Eye (tissue), 1 donor: ENCODE measurements at places on chromosomes 5 and 9.

GRCh38 chr9:109597496-109597895 lies 99.4 kb upstream of the PTPN3 start:
- no peak for DNase-seq

GRCh38 chr5:96904054-96904931 lies 28.0 kb downstream of the ERAP2 start:
- DNase-seq, result no peak

- peak; percentile 82 for DNase-seq
Observed at GRCh38 chr5:79236362-79236969, 535 bp downstream of the JMY start.

- DNase-seq, result no peak
Observed at GRCh38 chr9:108760841-108761240, 94.9 kb downstream of the ACTL7B start.

DNA sequence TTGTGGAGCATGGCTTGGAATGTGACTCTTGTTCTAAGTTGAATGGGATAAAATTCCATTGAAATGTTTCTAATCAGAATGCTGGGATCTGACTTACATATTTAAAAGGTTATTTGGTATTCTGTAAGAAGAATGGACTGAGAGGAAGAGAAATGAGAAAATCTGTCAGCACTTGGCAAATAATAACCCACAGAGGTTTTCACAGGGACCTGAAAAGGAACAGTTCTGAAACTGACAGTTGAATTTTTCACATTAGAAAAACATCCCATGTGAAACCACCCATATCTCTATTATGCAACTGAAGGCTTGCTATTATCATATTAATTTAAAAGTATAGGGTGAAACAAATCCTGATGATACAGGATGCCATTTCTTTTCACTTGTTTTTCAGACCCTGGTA lies 302.7 kb downstream of the EPB41L4A start:
- no peak for DNase-seq
